ENCODE measurements at places on chromosomes 16 and 17.
A peak's percentile ranks its signal among the peaks of the same experiment; 100 is the strongest.

DNA sequence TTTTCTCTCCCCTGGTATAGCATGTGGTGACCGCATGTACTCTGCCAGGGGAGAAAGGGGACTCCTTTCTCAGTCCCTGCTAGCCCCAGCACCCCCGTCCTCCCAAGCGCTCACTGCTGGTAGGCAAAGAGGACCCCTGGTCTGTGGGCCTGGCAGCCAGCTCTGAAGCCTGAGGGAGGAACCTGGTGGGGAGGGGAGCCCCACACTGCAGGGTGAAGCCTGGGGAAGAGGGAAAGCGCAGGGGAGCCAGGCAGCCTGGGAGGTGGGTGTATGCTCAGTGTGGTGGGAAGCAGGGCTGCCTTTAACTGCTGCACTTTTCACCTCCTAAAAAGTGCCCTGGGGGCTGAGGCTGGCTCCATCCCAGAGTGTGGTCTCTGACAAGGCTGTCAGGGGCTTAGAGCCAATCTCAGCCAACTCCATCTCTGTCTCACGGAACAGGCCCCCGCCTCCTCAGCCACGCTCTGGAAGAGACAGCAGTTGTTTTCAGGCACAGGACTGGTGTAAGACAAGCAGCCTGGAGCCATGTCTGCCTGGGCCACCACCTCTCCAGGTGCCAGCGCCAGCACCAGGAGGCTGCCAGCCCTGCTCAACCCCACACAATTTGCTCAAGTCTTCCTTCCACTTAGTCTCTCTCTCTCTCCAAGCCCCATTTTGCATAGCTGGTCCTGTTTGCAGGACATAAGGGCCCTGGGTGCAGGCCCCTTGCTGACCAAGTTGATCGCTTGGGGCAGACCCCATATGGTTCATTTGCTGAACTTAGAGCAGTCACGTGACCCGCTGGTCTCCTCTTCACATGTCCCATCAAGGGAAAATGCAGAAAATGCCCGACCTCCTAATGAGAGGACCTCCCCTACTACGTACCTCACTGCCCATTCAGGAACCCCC lies 14.7 kb upstream of the TBX2 start:
- DNase-seq = no peak

- no peak for DNase-seq
Observed at GRCh38 chr17:32912218-32912897, 15.6 kb upstream of the TMEM98 start.

DNA sequence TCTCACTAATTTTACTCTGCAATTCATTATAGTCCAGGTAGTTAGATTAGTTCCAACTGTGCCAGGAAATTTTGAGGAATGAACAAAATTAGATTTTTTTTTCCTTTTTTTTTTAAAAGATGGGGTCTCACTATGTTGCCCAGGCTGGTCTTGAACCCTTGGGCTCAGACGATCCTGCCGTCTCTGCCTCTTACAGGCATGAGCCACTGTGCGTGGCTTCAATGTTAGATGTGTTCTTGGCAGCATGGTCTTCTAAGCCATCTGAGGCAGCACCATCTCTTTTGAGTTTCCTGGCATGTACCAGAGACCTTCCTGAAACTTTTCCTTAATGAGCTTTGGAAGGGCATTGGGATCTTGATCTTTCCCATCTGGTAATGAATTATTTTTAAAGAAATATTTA lies 2.6 kb upstream of the AHSP start:
- no peak for DNase-seq

DNA sequence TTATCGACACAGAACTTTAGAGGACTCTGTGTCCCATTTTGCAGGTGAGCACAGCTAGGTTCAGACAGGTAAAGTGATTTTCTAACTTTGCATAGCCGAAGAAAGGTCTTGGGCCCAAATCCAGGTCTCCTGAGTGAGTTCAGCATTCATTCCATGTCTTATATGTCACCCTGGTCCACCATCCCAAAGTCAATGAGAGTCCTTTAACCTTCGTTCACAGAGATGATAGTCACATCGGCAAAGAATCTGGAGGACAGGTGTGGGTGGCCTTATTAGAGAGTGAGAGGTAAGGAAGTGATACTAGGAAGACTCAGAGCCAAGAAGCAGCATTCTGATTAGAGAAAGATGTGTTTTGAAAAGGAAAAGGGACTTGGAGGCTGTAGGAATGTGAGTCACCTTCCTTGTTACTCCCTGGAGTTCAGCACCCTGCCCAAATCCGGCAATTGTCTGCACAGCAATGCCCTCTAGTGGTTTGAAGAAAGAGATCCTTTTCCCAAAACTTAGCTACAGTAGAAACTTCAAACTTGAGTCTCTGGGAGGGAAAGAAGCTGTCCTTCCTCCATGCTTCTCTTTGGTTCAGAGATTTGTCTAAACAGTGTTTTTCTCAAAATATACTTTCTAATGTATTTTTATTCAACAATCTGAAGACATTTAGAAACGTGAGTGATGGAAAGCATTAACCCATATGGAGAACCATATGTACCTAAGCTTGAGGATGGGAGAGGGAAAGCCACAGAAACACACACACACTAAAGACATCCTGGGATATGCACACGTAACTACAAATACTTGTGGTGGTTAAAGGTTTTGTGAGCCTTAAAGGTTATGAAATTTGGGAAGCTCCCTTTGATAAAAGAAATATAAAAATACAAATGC lies 96.4 kb upstream of the SHISA6 start:
- DNase-seq = no peak

- no peak for DNase-seq
Observed at GRCh38 chr17:59287452-59287851, 44.0 kb upstream of the YPEL2 start.

DNA sequence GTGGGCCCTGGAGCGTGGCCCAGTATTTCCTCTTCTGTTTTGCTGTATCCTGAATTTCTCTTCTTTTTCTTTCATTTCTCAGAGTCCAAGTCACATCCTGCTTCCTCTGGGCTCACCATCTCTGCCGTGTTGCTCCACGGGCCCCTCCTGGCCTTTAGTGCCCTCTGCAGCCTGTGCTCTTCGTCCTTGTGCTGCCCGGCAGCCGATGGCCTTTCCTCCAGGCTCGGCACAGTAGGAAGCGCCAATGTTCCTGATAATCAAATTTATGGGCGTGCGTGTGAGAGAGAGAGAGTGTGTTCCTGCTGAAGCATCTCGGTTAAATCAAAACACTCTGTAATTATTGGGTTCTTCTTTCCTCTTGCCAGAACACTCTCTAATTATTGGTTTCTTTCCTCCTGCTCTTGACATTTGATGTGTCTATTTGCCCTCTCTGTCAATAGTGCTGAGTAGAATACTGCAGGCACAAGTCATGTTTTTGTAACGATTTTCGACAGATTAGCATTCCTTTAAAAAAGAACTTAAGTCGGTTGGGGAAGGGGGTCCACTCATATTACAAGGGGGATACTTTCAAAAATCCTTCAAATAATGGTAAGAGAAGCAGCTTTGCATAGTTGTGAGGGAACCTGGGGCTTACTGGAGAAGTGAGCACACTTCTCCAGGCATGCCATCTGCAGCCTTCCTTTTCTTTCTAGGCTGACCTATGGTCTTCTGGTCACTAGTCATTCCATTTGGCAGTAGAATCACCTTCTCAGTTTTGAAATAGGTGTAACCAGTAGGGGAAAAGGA lies 126.6 kb downstream of the RPTOR start:
- DNase-seq = peak; percentile 39

DNA sequence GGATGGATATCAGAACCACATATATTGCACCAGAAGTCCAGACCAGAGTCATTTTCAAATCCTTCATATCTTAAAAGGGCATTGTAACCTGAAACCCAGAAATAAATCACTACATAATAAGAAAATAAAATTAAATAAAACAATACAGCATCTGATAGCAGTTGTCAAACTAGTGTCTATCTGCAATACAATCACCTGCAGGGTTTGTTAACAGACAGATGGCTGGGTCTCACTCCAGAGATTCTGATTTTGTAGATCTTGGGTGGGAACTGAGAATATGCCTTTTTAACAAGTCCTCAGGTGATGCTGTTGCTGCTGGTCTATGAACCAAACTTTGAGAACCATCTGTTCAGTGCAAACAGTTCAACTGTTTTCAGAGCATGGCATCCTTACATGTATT lies 37.6 kb downstream of the NME2 start:
- no peak for DNase-seq

DNA sequence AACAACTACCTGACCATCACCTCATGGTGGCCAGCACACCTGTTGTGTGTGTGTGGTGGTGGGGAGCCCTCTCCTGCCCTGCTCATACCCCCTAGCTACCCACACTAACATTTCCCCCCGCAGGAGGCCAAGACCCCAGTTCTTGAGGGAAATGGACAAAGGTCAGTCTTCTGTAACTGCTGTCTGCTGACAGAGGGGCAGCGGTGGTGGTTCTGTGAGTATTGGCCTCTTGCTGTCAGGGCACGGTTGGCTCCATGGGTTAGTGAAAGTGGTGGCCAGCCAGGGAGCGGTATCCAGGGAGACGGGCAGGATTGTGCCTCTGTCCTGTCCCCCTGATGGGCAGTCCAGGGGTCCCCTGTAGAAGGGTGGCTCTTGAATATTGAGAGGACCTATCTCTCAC lies 26.2 kb downstream of the ZNF778 start:
- no peak for DNase-seq

GRCh38 chr17:22131740-22132139 lies 439.4 kb downstream of the KCNJ18 start:
- no peak for DNase-seq

DNA sequence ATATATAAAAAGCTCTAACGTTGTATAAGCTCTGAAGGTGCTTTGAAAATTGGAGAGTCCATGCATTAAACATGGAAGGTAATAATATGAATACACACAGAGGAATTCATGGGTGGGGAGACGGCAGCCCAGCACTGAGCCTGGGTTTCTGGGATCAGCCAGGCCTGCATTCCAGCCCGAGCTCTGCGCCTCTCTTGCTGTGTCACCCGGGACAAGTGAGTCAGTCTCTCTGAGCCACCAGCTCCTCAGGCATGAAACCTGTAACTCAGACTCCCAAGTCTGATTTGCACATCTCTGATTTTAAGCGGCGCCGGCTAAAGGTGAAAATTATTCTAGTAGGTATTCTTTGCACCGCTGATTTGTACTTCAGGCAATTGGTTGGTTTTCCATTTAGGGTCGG lies 238.8 kb downstream of the MRTFB start:
- DNase-seq = no peak

DNA sequence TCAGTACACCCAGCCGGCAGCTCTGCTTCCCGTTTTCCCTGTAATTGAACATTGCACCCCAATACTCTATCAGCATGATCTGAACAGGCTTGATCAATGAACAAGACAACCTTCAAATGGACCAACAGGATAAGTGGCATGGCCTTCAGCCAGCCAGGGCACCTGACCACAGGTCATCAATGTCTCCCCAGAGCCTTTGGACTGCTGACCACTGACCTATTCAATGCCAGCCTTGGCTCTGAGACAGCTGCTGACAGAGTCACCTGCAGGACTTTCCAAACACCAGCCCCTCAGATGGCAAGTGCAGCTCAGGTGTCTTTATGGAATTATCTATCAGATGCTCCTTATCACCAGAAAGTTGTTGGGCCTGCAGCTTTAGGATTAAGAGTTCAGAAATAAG lies 462.9 kb upstream of the ASIC2 start:
- DNase-seq = no peak

GRCh38 chr16:83070416-83071209 lies 443.8 kb downstream of the CDH13 start:
- DNase-seq = no peak

- DNase-seq = no peak
Observed at GRCh38 chr17:71919186-71919585, 201.6 kb upstream of the SOX9 start.

GRCh38 chr16:64282181-64282580 lies 839.7 kb downstream of the CDH11 start:
- no peak for DNase-seq

DNA sequence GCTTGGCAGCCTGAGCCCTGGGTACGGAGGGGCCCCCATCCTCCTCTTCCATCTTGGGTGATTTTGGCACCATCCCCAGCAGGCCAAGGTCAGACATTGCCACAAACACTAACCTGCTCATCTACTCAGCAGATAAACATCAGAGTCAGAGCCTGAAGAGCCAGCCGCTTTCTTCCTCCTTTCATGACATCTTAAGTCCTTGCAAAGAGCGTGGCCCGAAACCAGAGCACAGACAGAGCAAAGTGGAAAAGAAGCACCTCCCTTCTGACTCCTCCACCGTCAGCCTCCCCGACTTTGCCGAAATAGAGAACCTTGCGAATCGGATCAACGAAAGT lies 60.4 kb upstream of the RPH3AL start:
- no peak for DNase-seq

- DNase-seq = no peak
Observed at GRCh38 chr17:7240375-7240774, 1.1 kb upstream of the PHF23 start.

DNA sequence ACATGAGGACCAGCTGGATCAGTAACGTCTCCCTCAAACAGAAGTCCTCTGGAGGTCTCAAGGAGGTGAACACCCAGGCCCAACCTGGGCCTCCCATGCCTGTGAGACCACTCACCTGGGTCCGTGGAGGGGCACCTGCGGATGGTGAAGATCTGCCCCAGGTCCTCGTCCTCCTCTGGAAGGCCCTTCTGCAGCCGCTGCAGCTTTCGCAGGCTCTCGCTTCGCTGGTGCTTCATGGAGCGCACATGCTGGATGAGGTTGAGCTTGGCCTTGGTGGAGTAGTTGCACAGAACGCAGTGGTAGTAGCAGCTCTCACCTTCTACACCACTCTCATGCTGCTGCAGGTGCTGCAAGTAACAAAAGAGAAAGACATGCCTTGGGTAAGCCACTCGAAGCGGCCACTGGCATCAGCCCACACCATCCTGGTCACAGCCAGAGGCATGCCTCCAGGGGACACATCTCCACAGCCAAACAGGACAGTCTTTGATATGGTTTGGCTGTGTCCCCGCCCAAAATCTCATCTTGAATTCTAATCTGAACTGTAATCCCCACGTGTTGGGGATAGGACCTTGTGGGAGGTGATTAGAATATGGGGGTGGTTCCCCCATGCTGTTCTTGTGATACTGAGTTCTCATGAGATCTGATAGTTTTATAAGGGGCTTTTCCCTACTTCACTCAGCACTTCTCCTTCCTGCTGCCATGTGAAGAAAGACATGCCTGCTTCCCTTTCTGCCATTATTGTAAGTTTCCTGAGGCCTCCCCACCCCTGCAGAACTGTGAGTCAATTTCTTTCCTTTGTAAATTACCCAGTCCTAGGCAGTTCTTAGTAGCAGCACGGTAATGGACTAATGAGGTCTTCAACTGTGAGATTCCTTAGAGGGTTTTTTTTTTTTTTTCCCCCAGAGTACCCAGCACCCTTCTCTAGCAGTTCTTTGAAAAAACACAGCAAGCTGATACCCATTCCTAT lies 158.0 kb downstream of the ZFHX3 start:
- DNase-seq = no peak

- DNase-seq = no peak
Observed at GRCh38 chr16:297832-298231, 14.9 kb downstream of the PDIA2 start.

GRCh38 chr16:49684696-49685095 lies 171.2 kb downstream of the ZNF423 start:
- no peak for DNase-seq

All from NCI-H1436 (cell line).